ENCODE measurements at places on chromosomes 12 and 14.

DNA sequence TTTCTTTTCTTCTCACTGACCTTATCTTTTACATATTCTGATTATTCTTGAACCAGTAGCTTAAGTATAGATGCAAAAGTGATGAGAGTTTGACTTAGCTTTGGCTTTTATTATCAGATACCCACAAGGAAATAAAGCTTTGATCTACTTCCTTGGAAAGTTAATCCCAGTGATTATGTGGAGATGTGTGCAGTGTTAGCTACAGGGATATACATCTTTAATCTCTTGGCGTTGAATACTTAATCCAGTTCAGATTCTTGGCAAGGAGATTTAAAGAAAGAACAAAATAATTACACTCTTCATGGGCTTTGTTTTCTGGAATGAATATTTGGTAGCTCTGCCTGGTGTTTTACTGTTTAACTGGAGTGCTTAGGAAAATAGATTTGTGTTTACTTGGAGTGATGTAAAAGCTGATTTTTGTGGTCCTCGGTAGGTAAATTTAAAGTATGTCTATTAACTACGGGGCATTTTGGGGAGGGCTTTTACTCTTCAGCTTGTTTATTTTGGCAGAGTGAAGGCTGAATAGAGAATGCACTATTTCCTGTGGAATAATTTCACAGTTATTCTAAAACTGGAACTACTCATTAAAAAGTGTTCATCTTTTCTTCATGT, 150.1 kb upstream of the LRIG3 start:
- no peak for DNase-seq

DNA sequence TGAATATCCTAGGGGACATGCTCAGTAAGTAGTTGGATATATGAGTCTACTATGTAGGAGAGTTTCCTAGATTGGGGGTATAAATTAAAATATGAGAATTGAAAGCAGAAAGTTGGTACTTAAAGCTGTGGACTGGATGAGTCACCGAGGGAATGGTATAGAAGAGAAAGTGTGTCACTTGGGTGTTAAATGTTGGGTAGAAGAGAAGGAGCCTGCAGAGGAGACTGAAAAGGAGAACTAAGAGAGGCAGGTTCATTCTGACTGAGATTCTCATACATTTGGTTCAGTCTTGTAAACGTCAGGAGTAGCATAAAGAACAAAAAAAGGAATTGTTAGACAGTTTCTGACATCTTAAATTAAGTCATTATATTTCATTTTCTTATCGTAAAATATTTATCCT, 19.9 kb downstream of the LRRC9 start:
- DNase-seq = no peak

GRCh38 chr12:87363497-87364084, 665.6 kb downstream of the C12orf50 start:
- no peak for DNase-seq

DNA sequence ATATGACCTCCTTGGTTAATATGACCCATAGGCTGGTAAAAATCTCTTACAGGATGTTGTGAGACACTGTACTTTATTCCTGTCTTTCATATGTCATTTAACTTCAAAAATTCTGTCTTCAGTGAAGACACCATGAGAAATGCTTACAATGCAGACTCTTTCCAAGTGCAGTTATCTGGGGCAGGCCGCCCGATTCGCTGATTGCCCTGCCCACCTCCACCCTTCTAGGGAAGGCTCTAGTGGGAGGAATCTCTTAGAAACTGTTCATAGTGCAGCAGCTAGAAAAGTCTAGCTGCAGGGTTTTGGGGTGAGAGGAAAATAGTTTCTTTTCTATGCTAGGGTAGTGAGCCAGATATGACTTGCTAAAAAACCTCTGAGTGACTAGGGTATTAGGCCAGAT, 15.0 kb upstream of the CIPC start:
- DNase-seq = no peak

- no peak for DNase-seq
Observed at GRCh38 chr12:119642986-119643385, 24.9 kb upstream of the PRKAB1 start.

GRCh38 chr14:75426332-75427125, 1.3 kb upstream of the JDP2 start:
- no peak for DNase-seq

- peak; percentile 34 for DNase-seq
Observed at GRCh38 chr12:95337146-95337545, 119.5 kb downstream of the VEZT start.

GRCh38 chr12:109710205-109710746, 3.3 kb upstream of the FAM222A start:
- no peak for DNase-seq

DNA sequence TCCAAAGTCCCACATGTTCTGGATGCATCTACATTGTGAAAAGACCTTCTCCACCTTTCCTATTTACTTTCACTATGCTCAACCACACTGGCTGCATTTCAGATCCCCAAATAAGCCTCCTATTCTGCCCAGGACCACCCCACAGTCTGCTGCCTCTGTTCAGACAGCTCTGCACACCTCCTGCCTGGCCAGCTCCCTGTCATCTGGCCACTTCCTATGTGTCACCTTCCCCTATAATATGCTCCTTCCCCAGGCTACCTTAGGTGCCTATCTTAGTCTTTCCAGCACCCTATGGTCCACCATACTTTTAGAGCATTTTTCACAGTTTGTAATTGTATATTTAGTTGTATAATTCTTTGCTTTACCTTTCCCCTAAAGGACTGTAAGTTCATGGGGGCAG, 50.5 kb downstream of the IFNG start:
- no peak for DNase-seq

- no peak for DNase-seq
Observed at GRCh38 chr12:64057706-64058105, 164.4 kb downstream of the KICS2 start.

GRCh38 chr12:66960704-66961690, 282.1 kb upstream of the GRIP1 start:
- DNase-seq = no peak

DNA sequence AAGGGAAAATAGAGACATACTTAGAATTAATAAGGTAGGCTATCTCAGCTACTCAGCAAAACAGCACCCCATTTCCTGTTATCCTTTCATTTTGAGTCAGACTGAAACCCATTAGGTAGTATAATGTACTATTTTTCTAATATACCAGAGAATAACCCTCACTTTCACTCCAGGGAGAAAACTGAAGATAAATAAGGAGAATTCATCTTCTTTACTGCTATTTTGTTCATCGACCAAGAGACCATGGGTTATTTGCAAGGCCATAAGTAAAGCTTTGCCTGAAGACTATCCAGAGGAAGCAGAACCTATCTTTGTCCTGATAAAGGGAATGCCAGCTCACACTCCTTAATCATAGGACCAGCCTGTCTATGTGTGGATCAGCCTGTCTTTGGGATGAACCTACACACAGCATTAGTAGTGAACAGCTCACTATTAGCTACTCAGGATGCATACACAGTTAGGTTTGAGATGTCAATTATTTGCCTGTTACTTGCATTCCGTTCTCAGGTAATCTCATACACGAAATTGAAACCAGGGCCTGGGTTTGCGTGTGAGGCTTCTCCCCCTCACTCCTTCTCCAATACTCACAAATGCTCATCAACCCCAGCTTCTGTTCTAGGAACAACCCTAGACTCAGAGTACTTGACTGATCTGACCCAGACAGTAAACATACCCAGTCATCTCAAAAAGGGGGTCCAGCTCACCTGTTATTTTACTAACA, 124.4 kb downstream of the DAD1 start:
- no peak for DNase-seq

- no peak for DNase-seq
Observed at GRCh38 chr12:105860561-105861207, 278.1 kb downstream of the NUAK1 start.

DNA sequence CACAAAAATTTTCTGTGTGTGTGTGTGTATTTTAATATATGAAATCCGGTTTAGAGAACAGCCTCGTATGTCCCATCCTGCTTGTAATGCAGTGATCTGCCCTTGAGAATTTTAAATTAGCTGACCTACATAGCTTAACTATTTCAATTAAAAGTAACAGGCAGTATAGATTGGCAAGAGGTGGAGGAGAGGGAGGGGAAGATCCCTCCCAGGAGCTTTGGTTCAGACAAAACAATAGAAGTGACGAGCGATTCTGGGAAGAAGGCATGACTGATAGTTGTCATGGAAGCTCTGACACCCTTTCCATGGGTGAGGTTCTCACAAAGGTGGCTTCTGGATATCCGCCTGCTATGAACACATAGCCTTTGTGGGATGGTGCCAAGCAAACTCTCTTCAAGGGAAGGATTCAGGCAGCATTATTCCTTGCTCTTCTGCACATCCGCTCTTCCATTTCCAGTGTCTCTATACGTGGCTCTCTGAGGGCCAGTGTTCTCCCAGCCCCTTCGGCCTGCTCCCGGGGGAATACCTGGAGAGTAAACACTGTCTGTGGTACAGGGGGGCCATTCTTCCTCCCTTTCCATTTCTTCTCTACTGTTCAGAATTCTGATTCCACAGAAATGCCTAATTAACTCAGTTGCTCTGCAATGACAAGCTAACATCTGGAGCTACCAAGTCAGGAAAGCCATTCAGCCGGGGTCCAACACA, 182.0 kb downstream of the CACNA1C start:
- no peak for DNase-seq

GRCh38 chr12:121576851-121577391, 3.9 kb downstream of the KDM2B start:
- no peak for DNase-seq

- DNase-seq = no peak
Observed at GRCh38 chr12:102951841-102952240, 5.6 kb upstream of the ASCL1 start.

DNA sequence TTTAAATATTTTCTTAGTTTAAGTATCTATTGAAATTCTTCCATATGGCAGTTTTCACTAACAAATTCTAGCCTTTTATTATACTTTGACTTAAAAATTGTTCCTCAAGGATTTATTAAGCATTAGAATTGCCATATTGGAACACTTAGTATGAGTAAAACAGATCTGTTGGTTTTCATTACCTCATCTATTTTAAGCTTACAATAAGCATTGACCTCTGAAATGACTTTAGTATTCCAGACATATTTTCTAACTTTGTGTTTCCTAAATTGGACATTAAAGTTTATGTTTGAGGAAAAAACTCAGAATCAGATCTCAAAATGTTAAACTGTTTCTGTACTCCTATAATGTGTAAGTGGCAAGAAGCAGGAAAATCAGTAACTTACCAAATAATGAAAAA, 48.4 kb downstream of the CSRP2 start:
- DNase-seq = no peak

DNA sequence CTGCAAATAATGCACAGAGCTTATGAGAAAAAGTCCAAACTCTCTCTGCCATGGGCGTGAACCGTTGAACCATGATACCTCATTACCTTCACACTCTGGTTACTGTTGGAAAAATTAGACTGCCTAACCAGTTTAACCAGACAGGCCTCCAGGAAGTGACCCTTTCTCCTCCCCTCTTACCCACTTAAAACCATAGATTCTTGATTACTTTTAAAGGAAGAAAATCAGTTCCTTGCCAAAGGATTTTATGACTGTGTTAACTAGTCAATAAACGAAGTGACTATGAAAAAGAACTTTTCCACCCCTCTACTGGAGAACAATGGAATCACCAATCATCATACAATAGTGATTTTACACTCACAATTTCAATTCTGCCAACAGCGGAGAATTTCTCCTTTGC, 254.0 kb upstream of the ATP2B1 start:
- no peak for DNase-seq

DNA sequence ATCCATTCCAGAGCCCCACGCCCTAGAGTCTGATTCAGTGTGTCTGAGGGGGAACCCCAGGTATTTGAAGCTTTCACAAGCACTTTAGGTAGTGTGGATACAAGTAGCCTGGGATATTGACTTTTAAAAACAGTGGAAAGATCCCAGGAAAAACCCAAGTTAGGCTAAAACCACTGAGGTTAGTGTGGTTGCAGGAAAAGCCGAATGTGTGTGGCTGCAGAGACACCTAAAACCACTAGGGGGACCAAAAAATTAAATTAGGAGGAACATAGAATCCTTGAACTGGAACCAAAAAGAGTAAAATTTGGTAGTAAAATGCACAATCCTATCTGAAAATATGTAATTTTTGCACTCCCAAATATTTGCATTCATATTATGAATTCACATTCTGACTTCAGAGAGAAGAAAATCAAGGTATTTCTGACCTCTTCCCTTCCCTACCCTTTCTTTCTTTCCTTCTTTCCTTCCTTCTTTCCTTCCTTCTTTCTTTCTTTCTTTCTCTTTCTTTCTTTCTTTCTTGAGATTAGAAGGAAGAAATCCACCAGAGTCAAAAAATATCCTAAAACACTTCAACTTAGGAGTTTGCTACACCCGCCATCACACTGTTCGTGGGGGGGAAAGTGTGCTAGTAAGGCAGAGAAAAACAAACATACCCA, 37.8 kb downstream of the SLCO1A2 start:
- no peak for DNase-seq

DNA sequence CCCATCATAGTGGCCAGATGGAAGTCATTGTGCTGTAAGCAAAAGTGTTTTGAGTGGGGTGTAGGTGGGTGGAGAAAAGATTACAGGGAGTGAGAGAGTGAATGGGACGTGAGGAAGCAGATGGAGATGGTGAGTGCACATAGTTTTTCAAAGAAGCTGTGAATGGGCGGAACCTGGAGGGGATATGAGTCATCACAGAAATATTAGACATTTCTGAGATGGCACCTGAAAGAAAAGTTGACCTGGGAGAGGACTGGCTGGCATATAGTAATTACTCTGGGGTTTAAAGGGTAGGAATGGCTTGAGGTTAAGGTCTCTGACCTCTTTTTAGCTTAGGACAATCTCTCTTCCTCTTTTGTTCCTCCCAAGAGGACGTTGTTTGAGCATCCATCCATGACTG, 50.5 kb downstream of the ANO4 start:
- no peak for DNase-seq

DNA sequence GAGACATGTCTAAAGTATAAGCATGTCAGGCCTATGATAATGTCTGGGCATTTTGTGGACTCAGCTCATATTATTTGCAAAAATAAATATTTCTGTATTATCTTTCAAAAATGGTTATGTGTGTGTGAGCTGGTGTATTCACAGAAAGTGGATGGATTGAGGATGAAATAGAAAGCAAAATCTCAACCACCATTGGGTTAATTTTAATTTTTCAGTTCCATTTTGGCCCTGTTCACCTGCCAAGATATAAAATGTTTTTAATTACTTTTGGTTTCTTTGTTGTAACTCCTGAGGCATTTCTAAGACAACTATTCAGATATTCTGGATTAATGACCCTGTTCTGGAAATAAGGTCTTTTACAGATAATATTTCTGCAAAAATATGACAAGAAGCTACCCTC, 232.7 kb upstream of the PPFIA2 start:
- DNase-seq = no peak

DNA sequence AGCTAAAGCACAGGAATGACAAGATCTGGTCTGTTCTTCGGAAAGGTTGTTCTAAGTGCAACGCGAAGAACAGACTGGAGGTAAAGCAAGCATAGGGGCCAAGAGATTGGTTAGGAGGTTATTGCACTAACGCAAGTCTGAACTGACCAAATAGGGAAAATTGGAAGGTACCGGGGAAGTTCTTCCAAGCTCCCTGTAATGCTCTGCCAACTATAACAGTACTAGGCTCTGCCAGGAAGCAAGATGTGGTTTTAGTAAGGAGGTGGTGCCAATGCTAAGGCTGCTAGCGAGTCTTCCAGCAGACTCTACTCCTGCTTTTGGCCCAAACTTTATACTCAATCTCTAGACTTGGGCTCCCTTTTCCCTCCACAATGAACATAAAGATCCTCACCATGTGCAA, 138.6 kb downstream of the PAWR start:
- DNase-seq = no peak

Data from left renal cortex interstitium (tissue), 4 donors.